ENCODE measurements at places on chromosomes 16 and 17.

GRCh38 chr16:15620611-15621195, 22.3 kb downstream of the MARF1 start:
- no peak for DNase-seq

- no peak for DNase-seq
Observed at GRCh38 chr17:30398328-30399041, 19.8 kb downstream of the CPD start.

GRCh38 chr17:2071455-2072281, 16.8 kb downstream of the HIC1 start:
- DNase-seq = no peak

GRCh38 chr16:89020925-89021595, 44.1 kb upstream of the CBFA2T3 start:
- DNase-seq = no peak

- no peak for DNase-seq
Observed at GRCh38 chr17:28521311-28522085, 15.3 kb downstream of the FOXN1 start.

DNA sequence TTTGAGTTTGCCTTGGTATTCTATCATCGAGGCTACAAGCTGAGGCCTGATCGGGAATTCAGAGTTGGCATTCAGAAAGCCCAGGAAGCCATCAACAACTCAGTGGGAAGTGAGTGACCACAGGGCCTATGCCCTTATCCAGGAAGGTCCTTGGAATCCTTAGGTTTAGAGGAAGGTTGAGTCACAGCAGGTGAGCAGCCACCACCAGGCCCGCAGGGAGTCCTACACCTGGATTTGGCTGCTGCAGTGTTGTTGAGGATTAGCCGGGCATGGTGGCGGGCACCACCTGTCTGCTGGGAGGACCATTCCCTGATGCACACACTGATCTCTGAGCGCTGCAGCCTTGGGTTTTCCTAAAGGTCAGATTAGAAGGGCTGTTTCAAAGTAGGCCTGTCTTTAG, 5.2 kb downstream of the ODAD4 start:
- DNase-seq = no peak

DNA sequence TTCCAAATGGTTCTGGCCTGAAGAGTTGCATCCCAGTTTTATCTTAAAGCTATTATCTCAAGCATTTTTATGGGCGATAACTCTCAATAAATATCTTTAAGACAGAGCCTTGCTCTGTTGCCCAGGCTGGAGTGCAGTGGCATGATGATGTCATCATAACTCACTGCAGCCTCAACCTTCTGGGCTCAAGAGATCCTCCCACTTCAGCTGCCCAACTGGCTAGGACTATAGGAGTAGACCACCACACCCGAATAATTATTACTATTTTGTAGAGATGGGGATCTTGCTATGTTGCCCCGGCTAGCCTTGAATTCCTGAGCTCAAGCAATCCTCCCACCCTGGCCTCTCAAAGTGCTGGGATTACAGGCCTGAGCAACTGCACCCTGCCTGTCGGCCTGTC, 26.1 kb upstream of the CYTH1 start:
- DNase-seq = no peak

DNA sequence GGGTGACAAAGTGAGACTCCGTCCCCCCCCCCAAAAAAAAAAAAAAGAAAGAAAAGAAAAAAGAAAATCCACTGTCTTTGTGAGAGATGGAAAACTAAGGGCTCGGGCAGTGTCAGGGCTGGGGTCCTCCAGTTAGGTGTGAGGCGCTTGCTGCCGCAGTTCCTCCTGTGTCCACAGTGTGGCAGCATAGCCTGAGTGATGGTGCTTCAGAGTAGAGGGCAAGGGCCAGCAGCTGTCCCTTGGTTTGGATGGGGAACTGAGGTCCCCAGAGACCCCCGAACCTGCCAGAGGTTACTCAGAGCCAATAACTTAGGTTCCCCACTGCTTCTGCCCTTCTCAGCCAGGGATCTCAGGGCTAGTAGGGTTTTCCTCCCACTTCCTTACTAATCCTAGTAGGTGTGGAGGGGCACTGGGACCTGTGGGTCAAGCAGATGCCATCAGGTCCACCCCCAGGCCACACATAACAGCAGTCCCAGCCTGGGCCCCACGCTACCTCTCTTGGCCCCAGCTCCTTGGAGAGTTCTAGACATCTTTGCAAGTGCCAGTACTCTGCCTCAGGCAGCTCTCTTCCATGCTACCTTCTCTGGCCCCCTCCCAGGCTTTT, 7.9 kb upstream of the LLGL1 start:
- DNase-seq = peak; percentile 28

DNA sequence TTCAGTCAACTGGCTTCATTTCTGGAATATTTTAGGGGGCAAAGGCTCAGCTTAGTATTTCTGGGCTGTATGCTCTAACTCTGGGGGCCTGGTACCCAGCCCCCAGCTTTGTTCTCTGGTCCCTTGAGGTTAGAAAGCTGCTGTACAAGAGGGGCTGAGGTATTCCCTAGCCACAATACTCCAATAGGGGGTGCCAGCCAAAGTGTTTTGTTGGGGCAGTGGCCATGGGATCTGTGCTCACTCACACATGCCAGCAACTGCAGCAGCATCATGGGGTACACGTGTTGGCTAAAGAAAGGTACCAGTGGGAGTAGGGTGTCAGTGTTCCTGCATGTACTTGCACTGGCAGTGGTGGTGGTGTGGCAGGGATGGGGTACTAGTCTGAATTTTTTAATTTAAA, 257.3 kb downstream of the CA10 start:
- no peak for DNase-seq

- no peak for DNase-seq
Observed at GRCh38 chr16:49644145-49644463, 211.8 kb downstream of the ZNF423 start.
